ENCODE measurements at places on chromosomes 6 and 20. TPM values are rescaled to one million over a fixed set of nuclear protein-coding genes. Genes with fewer than 3 reads are reported as not detected.

EYS gene
- total RNA-seq, result not detected

CPXM1 gene
- 2.0 TPM for total RNA-seq

MYCT1 gene
- 1.6 TPM for total RNA-seq

NKX2-4 gene
- not detected for total RNA-seq

- no peak for ATAC-seq
Measured at GRCh38 chr6:75931011-75931680, 141.3 kb downstream of the IMPG1 start.

- ATAC-seq, result no peak
Measured at GRCh38 chr20:46394872-46395760, 11.3 kb downstream of the ELMO2 start.

DNA sequence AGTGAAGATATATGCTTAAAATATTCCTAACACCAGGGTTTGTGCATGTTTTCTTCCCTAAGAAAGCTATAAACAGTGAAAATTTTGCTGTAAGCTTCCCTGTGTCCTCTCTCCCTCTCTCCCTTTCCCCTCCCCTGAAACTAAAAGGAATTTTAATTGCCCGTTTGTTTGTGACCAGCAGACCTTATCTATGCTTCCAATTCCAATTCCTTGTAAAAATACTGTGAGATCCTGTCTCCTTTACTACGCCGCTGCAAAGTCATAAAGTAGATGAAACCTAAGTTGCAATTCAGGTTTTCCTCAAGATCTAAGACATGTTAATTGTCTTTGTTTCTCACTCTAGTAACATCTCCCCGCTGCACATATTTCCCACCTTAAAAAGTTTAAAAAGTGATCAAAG is 82.3 kb downstream of the DNAH8 start:
- ATAC-seq, result no peak

DNA sequence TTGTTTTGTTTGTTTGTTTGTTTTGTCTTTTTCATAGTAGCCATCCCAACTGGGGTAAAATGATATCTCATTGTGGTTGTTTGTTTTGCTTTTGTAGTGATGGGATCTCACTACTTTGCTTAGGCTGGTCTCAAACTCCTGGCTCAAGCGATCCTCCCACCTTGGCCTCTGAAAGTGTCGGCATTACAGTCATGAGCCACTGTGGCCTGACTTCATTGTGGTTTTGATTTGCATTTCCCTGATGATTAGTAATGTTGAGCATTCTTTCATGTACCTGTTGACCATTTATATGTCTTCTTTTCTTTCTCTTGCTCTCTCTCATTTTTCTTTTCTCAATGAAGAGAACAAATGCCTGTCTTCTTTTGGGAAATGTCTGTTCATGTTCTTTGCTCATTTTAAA is 30.8 kb upstream of the HLA-DOA start:
- no peak for ATAC-seq

DNA sequence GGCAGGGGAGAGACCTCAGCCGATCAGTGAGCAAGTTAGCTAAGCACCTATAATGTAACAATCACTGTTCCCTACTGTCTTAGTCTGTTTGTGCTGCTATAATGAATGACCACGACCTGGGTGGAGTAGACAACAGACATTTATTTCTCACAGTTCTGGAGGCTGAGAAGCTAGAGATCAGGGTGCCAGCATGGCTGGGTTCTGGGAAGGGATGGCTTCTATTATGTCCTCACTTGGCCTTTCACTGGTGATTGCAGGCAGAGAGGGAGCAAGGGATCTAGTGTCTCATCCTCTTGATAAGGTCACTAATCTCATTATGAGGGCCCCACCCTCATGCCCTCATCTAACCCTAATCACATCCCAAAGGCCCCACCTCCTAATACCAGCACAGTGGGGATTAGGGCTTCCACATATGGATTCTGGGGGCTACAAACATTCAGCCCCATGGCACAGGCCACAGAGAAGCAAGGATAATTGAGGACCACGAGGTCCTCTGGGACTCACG is 162.5 kb downstream of the CD83 start:
- no peak for ATAC-seq

DNA sequence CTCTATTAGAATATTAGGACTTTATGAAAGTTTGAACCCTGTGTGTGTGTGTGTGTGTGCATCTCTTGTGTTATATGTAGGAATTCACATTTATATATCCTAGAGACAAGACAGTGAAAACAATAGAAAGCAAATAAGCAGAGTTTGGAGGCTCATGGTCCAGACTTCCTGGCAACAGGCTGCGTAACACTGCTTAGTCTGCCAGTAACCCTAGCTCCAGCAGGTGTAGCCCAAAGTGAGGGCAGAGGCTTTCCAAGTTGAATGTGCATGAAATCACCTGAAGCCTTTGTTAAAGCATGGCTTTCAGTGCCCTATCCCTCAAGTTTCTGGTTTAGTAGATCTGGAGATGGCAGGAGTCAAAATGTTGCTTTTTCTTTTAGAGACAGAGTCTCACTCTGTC is 569.9 kb downstream of the KIF16B start:
- ATAC-seq, result no peak

DNA sequence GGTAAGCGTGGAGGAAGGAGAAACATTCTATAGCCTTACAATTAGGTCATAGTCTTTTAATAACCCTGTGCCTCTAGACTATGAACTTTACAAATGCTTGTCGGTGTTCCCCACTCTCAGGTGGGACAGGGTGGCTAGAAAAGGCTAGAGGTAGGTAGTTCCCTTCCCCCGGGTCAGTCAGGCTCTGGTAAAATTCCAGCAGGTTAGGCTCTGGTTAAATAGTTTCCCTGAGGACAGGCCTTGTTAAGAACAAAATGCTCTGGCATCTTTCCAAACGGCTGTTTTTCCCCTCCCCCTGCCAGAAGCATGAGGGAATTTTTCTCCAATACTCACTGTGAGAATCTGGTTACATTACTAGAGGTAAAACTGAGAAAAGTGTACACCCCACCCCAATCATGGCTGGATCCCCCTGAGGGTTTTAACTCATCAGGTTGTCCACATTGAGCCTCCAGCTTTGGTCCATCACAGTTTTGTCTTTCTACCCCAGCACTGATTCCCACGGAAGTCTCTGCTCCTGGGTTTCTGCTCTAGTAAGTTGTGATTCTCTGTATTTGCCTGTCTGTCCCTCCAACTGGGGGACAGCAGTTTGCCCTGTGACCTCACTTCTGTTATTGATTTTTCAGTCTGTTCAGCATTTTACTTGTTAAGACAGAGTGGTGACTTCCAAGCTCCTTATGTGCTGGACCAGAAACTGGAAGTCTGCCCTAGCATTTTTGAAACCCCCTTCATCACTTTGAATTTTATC is 84.7 kb upstream of the ADGRF1 start:
- no peak for ATAC-seq

DNA sequence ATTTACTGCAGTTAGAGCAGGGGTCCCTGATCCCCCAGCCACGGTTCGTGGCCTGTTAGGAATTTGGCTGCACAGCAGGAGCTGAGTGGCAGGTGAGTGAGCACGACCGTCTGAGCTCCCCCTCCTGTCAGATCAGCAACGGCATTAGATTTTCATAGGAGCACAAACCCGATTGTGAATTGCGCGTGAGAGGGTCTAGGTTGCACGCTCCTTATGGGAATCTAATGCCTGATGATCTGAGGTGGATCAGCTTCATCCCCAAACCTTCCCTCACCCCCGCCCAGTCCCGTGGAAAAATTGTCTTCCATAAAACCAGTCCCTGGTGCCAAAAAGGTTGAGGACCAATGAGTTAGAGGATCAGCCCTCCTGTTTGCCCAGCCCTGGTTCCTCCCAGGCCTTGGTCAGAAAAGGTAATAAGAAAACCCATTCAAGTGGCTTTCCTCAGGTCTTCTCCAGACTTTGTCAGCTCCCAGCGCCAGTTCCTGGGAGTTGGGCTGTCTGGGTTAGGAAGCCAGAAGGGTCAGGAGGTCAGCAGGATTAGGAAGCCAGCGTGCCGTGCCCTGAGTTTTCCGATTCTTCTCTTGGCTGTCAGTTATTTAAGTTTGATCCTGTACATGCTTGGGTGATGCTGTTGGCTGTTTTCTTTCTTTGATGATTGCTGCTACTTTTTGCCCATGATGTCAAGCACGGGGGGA is 139.9 kb upstream of the PMEPA1 start:
- ATAC-seq, result no peak

GRCh38 chr20:59948828-59949720 is 8.9 kb downstream of the FAM217B start:
- ATAC-seq, result peak; percentile 61

- no peak for ATAC-seq
Measured at GRCh38 chr6:13668291-13668928, 43.2 kb downstream of the RANBP9 start.

GRCh38 chr6:104943781-104944180 is 13.1 kb upstream of the LIN28B start:
- no peak for ATAC-seq

DNA sequence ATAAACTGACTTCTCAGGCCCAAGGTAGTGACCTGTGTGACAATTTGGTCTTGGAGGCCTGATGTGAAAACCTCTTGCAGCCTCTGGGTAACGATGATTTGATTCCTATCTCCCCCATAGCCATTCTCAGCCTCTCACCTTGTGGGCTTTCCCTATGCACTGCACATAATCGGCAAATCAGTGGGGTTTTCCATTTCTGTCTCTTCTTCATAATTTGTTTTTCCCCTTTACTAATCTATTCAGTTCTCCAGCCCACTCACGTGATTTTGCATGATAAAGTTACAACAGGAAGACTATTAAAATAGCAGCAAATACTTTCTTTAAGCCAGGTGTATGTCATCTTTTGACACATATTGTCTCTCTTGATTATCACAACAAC is 893.7 kb downstream of the TFAP2A start:
- ATAC-seq, result no peak

DNA sequence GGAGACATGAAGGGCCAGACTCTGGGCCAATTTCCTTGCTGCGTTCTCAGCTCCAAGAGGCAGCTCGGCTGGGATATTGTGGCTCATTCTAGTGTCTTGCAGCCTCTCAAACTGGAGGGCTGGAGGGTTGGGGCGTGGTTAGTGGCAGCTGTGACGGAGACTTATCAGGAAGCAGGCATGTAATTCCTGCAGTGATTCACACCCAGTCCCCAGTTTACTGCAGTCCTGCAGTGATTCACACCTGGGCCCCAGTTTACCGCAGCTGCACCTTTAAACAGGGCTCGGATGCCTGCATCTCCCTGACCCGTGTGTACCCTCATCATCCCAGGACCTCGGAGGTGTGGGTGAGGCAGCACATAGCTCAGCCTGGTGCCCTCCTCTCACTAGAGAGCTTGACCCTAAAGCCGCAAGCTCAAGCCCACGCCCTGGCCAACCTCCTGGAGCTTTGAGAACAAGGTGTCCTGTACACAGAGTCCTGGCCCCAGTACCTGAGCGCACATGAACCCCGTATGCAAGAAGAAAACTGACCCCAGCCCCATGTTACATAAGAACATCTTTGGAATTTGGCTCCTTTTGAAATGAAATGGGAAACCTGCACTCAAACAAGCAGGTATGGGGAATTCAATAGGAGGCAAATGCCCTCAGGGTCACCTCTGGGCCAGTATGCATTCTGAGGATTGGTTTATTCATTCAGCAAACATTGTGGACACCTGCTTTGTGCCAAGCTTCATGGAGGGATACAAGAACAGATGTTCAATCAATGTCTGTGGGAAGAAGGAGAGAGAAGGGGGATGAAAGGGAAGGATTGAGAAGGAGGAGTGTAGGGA is 55.3 kb upstream of the FAM83D start:
- ATAC-seq, result peak; percentile 86

GRCh38 chr20:19081937-19082336 is 130.5 kb upstream of the SLC24A3 start:
- no peak for ATAC-seq

DNA sequence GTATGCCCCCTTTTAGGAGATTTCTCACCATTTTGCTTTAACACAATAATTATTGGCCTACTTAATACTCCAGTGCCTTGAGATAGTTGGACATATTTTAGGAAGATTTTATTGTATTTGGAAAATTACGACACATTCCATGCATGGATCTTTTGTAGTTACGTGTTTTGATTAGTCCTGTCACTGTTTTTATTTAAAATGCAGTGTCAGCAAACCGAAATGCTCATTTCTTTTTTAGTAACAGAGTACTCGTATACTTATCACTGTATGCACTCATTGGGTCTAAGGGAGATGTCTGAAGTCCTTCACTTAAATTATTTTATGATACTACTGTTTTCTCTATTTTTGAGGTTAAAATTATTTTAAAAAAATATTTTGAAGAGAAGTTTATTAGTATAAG is 153.8 kb downstream of the QKI start:
- ATAC-seq, result no peak

DNA sequence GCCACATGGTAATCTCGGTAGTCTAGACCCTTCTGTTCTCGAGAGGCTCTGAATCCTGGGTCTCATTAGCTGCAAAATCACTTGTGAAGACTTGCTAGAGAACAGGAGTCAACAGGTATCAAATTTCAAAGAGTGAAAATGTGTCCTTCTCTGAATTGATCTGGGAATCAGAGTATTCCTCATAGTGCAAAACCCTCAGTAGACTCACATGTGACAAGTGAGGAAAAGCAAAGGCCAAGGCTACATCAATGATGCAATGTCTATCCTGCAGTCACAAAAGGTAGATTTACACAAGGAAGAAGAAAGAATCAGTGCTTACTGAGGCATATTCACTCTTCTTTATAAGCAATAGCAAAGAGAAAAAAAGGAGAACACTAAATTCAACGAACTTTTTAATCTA is 1220.0 kb upstream of the GJE1 start:
- no peak for ATAC-seq

- ATAC-seq, result no peak
Measured at GRCh38 chr20:63587256-63587655, 13.2 kb upstream of the HELZ2 start.

DNA sequence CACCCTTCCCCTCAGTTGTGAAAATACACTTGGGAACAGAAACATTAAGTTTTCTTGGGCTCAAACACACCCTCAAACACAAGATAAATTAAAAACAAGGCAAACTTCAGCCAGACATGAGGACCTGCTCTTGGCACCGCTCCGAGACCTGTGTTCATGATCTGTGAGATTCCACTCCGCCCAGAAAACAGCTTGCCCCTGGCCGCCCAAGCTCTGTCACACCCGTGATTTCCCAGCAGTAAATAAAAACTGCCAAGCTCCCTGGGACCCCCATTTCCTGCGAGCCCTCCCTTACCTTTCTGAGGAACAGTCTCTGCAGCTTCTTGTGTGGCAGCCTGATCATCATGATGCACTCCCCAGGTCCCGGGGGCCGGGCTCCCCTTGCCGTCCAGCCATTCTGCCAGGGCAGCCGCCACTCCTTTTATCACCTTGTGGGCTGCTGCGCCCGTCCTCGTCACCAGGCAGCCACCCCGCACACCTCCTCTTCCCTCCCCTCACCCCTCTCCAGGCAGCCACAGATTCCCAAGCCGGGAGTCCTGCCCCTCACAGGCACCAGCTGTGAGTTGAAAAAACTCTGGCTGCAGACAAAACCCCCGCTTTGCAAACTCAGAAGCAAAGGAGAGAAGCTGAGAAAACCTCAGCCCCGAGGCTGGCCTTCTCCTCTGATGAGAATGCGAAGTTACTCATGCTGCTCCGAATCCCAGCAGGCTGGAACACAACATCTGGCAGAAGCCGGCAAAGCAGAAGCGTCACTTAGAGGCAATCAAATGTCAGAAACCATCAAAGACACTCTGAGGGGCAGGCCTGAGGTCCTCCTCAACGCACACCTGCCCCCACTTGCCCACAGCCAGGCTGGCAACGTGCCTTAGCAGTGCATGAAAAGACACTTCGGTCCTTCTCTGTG is 130.4 kb upstream of the RPS6KA2 start:
- ATAC-seq, result peak; percentile 18
